ENCODE measurements at places on chromosomes 6 and 20.

GRCh38 chr20:4763723-4764510 lies 42.2 kb downstream of the PRND start:
- no peak for DNase-seq

GRCh38 chr6:43257367-43258145 lies 14.3 kb downstream of the TTBK1 start:
- DNase-seq: no peak

GRCh38 chr6:32397252-32397920 lies 9.6 kb downstream of the BTNL2 start:
- no peak for DNase-seq

- no peak for DNase-seq
Measured at GRCh38 chr20:57066126-57066900, 200.1 kb downstream of the BMP7 start.

DNA sequence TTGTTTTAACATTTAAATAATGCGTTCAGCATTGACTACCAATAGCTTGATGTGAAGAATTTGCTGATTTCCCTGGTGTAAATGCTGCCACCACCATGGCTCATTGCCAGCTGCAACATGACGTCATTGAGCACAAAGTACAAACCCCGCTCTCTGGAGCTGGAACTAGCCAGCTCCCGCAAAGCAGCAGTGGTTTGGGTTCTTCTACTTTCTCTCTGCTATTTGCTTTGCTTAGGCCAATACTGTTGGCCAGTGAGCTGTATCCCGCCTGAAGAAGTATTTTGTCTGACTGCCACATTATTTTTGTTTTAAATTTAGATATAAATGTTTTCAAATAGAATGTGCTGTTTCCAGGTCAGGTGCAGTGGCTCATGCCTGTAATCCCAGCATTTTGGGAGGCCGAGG lies 47.4 kb upstream of the KIF13A start:
- DNase-seq: no peak

GRCh38 chr6:31651602-31652191 lies 764 bp downstream of the BAG6 start:
- no peak for DNase-seq

DNA sequence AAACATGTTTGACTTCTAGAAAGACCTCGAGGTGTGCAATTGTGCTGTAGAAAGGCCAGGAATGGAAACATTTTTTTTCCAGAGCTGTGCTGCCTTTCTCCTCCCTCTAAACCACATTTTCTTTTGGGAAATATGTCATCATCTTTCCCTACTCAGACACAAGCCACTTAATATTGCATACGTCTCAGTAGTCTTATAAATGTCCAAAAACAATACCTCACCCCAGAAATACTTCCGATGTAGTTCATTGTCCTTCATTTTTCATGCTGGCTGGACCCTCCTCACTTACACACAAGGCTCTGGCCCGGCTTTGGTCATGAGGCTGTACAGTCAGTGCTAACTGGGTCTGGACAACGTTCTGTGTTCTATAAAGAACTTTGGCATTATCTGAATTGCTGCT lies 126.4 kb downstream of the SCML4 start:
- DNase-seq: no peak

DNA sequence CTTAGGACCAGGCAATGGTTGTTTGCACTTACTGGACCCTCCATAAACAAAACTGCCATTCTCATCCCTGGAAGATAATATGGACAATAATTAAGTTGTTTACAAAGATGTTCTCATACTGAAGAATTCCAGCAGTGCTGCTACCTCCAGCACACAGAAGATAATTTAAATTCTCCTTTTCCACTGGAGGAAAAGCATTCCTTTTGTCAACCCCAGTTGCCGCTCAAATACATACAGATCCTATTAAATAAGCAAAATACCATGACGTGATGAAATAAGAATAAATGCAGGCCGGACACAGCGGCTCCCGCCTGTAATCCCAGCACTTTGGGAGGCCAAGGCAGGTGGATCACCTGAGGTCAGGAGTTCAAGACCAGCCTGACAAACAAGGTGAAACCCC lies 54.5 kb upstream of the IPCEF1 start:
- DNase-seq: no peak

DNA sequence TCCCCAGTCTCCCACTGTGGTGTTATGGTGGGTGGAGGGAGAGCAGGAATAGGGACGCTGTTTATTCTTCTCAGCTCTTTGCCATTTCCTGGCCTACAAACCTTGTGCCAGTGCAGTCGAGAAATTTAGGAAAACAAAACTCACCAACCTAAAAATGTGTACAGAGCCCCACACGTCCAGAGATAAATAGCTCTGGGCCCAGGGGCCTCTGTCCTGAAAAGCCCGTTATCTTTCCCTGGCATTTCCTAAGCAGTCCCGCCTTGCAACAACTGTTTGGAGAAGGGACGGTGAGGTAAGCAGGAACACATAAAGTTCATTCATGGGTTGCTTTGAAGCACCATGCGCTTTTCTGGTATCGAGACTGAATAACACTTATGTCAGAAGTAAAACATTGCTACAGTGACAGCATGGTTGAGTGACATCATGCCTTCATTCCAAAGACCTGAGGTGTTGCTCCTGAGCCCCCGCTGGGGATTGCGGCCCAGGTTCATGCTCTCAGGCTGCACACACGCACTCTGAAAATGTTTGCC lies 80.1 kb upstream of the NXT1 start:
- DNase-seq: no peak

DNA sequence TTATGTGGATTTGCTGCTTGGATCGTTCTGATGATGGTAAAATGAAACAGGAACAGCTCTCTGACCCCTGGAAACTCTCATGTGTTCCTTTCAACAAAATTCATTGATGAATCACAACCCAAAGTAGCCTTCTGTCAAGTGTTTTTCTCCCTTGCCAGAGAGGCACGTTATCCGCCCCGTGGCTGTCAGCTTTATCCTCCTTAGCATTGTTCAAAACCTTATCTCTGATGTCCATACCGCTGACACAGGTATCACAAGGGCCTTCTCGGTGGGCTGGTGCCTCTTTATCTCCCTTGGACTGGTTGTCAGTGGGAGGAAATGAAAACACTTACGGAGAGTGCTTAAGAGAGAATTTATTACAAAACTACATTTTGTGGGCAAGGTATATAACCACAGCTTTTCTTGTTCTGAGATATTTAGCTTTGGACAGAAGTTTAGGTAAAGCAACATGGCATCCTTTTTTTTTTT lies 84.9 kb downstream of the TIAM2 start:
- no peak for DNase-seq

DNA sequence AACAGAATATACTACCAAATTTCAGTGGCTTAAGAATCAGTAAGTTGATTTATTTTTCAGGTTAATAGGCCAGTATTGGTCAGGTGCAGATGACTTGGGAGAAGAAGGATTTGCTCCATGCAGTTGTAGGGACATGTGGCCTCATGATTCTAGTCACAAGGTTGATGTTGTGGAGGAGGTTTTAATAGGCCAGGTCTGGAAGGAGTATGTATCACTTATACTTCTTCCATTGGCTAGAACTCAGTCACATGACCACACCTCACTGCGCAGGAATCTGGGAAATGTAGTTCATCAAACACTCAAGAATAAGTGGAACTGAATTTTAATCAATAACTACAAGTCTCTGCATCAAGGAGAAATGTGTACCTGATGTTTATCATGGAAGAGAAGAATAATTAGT lies 281.5 kb upstream of the QKI start:
- no peak for DNase-seq

DNA sequence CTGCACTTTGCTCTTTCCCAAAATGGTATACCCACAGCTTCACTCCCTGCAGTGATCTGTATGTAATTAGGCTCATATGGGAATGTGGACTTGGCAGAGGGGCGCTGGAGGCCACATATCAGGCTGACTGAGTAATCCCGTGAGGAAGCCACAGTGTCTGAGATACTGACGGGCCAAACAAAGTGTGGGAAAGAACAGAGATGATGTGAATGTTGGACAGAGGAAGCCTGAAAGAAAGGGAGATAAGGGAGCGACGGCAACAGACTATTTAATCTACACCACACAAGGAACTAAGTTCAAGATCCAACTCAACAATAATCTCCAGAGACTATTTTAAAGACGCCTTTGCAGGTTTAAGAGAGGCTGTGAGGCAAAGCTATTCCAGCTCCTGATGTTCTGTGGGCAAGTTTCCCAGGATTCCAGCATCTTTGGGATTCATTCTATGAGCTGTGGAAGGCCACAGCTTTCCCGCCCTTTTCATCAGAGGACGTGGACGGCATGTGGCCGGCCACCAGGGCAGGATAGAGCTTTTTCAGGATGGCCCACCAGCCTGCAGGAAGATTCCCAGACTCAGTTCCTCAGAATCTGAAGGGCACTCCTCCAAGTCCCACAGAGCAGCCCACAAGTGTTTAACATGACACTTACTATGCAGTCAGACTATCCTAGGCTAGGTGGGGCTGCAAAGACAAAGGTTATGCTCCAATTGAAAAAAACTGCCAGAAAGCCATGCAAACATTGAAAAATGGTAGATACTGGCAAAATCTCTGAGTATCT lies 237.5 kb downstream of the ATXN1 start:
- DNase-seq: no peak

DNA sequence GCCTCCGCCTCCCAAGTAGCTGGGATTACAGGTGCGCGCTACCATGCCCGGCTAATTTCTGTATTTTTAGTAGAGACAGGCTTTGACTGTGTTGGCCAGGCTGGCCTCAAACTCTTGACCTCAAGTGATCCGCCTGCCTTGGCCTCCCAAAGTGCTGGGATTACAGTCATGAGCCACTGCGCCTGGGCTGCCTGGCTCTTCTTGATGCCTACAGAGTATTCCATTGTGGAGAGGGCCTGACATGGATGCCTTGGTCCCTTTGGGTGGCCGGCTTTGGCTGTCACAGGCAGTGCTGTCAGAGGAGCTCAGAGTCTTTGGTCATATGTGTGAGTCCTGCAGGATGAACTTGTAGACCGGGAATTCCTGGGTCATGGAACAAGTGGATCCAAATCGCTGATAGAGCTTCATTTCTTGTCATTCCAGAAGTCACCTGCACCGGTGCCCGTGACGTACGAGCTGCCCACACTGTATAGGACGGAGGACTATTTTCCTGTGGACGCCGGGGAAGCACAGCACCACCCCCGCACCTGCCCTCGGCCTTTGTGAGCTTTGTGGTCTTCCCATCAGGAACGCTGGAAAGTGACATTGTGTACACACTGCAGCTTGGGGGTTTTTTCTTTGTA lies 55.1 kb downstream of the ADNP start:
- no peak for DNase-seq

- DNase-seq: no peak
Measured at GRCh38 chr20:62496568-62497218, 20.9 kb upstream of the GATA5 start.
